ENCODE measurements at places on chromosomes 3 and 15.

DNA sequence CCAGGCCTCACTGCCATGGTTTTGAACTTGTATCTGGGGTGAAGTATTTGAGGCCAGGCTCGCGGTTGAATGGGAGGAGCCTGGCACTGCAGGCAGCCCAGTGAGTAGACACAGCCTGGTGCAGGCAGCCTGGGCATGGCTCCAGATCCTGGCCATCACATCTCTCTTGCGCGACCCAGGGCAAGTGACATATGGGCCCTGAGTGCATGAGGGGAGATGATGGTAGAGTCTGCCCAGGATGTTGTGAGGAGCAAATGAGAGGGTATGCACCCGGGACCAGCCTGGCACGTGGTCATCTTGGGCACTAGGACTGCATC, 103.5 kb downstream of the TBC1D2B start:
- DNase-seq: no peak

- no peak for DNase-seq
These were observed 48.7 kb upstream of the TSC22D2 start for GRCh38 chr3:150359381-150359780.

DNA sequence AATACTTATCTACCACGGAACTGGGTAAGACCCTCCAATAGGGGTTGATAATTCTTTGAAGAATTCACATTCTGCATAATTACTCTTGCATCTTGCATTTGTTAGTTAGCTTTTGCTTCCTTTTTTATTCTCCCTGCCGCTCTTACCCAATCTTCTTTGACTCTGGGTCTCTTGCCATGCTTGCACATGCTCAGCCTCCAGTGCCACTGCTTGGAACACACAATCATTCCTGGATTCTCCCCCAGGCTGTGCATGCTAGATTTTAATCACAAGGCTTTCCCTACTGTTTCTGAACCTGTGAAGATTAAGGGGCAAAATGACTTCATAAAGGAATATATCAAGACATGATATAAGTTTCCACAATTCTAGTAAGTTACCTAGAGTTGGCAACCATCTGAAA, 133.1 kb downstream of the IL1RAP start:
- no peak for DNase-seq

- DNase-seq: no peak
These were observed 8.4 kb downstream of the HSPBAP1 start for GRCh38 chr3:122785231-122785630.

DNA sequence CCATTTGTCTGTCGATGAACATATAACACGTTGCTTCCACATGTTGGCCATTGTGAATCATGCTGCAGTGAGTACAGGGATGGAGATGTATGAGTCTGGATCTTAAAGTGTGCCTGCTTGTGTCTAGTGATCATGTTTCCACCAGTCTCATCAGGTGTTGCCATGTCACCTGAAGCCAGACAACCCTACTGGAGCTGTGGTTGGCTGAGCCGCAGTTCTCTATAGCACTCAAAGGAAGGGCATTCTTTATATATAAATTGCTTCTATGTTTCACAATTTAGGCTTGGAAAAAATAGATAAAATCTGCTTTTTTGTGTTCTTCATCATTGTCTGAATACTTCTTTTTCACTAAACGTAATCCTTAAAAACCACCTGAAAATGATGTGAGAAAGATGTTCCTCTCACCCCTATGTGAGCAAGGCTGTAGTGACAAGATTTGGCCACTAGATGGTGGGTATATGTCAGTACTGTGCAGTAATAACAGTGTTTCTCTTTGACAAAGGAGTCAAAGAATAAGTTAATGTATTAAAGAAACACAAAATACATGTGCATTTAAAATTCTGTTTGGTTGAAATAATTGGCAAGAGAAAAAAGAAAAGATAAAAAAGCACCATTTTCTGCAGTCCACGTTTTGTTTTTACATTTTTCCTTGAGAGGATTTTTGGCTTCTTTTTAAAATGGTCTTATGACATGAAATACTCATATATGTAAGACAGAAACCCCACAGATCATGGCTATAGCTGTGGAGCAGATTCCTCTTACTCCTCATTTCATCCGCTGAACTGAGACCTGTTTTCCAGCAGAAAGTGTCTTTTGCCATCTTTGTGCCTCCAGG, 394.5 kb upstream of the DPPA4 start:
- DNase-seq: peak; percentile 60

GRCh38 chr15:28936081-28936480, 50.3 kb downstream of the APBA2 start:
- no peak for DNase-seq

DNA sequence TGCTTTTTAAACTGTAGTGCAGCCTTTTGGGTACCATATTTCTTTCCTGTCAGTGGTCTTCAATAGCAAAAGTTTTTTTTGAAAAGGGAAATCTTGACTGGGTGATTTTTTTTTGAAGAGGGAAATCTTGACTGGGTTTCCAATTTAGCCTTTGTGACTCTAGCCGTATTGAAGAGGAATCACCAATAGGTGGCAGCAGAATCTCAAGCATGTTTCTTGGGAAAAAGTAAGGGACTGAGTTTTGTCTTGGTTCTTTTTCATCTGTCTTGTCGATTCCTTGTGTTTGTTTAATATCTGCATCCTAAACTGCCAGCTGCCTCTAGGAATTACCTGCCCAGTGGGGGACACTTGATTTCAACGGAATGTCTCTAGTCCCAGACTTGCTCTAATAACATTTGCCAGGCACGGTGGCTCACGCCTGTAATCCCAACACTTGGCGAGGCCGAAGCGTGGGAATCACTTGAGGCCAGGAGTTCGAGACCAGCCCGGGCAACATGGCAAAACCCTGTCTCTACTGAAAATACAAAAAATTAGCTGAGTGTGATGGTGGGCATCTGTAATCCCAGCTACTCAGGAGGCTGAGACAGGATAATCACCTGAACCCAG, 89.2 kb downstream of the RBPMS2 start:
- no peak for DNase-seq

GRCh38 chr3:136958939-136959338, 1.2 kb downstream of the IL20RB start:
- DNase-seq: no peak

GRCh38 chr15:65985387-65985786, 116.1 kb downstream of the RAB11A start:
- no peak for DNase-seq

- no peak for DNase-seq
These were observed 62.0 kb upstream of the KLF13 start for GRCh38 chr15:31264559-31265089.

- DNase-seq: no peak
These were observed 42.4 kb downstream of the TNIK start for GRCh38 chr3:171417813-171418212.

- no peak for DNase-seq
These were observed 149.3 kb downstream of the CACNA1D start for GRCh38 chr3:53643757-53644156.

DNA sequence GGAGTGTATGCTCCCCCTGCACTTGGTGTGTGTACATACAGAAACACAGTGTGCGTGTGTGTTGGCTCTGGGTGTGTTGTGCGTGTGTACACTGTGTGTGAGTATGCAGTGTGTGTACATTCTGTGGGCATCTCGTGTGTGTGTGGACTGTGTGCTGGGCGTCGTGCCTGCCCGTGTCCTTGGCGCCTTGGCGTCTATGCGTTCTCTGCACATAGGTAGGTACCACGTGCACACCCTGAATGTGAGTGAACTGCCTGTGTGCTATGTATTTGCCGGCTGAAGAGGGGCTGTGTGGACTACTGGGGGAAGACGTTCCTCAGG, 481 bp upstream of the ECE2 start:
- DNase-seq: no peak

DNA sequence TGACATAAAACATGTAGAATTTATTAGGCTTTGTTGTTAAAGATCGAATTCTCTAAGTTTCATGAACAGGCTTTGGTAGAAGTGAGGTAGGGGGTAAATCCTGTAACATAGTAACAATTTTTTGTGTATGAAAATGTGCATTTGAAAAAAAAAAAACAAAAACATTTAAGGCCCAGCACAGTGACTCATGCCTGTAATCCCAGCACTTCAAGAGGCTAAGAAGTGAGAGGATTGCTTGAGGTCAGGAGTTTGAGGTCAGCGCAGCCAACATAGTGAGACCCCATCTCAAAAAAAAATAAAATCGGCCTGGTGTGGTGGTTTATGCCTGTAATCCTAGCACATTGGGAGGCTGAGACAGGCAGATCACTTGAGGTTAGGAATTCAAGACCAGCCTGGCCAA, 26.8 kb upstream of the PPP4R2 start:
- DNase-seq: no peak

DNA sequence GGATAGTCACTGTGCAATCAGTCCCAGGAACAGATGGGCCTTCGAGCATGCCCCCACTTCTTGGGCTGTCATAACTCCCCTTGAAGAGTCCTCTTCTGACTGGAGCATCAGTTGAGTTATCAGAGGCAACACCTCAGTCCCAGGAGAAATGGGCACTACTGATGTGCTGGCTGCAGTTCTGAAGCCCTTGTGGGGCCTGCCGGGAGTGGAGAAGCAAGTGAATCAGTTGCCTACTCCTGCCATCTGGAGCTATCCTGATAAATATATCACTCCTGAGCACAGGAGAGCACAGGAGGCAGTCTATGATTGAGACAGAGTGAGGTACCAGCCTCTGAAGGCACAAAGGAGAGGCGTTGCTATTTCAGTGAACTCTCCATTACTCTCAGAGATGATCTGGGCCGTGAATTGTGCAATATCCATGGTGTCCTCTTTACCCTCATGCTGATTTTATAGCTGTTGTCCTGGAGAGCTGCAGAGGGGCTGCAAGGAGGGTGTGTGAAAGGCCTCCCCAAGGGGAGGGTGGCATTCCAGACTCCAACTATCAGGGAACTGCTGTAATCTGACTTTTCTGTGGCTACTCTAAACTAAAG, 344.2 kb upstream of the ROPN1 start:
- no peak for DNase-seq

GRCh38 chr3:24432989-24433388, 61.7 kb downstream of the THRB start:
- no peak for DNase-seq

- no peak for DNase-seq
These were observed 43.0 kb downstream of the FBN1 start for GRCh38 chr15:48602358-48603122.

DNA sequence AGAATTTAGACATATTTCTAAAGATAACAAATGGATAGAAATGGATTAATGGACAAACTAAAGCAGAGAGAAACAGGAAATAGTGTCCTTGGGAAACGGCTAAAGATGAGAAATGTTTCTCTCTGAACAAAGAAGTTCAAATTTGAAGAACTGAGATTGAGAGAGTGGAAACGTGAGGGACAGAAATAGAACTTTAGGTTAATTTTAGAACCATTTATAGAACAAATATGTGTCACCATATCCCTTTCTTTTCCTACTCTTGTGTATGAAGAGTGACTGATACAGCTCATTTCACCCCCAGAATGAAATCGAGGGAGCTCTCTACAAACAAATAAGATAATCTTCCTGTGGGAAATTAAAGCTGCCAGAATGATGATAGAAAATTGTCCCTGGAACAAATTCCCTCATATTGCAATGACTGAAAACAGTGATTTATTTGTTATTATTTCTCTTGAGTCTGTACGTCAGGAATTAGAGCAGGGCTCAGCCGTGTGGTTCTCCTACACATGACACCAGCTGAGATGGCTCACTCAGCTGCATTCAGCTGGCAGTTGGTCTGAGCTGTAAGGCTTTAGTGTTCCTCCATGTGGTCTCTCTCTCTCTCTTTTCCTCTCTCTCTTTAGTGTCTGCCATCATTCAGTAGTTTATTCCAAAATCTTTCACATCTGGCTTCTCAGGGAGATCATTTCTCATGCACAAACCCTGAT, 46.6 kb upstream of the ARPP21 start:
- no peak for DNase-seq

DNA sequence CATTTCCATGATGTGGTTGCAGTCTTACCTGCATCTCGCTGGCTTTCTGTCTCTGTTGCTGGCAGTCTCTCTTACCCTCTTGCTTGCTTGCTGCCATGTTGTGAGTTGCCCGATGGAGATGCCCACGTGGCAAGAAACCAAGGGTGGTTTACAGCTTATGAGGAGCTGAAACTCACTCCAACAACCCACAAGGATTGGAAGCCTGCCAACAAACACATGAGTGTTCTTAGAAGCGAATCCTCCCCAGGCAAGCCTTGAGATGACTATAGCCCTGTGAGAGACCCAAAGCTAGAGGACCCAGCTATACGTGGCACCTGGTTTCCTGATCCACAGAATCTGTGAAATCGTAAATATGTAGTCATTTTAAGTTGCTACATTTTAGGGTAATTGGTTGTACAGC, 490.9 kb upstream of the ADAMTS9 start:
- DNase-seq: no peak

DNA sequence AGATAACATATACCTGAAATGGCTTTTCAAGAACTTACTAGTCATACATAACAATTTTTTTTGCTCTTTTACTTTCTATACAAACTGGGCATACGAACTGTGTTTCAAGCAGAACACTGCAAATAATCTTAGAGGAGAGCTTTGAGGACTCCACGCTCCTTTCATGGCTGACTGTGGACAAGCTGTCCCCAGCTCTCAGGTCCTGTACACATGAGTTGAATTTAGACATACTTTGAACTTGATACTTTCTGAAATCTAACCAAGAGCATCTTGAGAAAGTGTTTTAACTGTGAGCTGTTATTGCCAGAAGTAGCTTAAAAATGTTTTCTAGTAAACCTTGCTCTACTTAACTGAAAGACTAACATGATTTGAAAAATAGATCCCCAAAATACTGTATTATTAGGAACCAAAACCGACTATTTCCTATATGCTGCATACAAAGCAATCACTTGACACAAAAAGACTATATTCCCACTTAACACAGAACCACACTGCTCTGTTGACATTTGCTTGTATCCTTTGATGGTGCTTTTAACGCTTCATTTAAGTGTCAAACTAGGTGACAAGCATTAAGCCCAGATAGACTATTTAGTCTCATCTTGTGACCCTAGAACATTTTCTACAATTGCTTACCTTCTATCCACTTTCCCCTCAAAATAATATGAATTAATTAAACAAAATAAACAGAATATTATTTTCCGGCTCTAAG, 755.8 kb downstream of the ROBO1 start:
- no peak for DNase-seq

GRCh38 chr3:123853686-123854372, 30.3 kb downstream of the MYLK start:
- DNase-seq: no peak

GRCh38 chr15:94494732-94495131, 263.4 kb downstream of the MCTP2 start:
- no peak for DNase-seq
